ENCODE measurements at places on chromosomes 11 and 22. TPM values are rescaled to one million over a fixed set of nuclear protein-coding genes. Genes with fewer than 3 reads are reported as not detected.
A peak's percentile ranks its signal among the peaks of the same experiment; 100 is the strongest.

AIFM3 gene
- total RNA-seq, result 5.2 TPM

GGTLC3 gene
- total RNA-seq, result 6.1 TPM

DNA sequence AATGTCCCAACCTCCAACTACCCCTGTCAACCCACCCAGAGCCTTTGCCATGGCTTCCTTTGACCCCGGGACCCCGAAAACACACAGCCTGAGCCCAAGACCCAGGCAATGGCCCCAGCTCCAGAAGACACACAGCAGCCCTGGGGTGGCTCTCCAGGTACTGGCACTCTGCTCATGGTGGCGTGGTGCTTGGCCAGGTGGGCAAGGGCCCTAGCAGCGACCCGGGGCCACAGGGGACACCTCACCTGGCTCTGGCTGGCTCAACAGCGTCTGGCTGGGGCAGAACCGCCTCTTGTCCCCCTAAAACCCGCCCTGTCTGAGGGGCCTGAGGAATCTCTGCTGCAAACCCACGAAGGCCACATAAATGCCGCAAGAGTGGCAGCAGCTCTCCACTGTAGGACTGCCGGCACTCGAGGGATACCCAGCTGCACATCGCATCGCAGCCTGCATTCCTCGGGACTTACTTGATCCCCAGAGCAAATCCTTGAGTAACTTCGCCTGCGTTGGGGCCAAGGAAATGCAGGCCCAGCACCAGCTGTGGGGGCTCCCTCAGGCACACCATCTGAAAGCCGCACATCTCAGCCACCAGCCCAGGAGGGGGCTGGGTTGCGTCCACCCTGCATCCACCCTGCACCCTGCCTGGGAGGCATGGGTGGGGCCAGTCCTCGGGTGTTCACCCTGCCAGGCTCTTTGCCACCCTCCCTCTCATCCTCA lies 23.1 kb upstream of the GNB1L start:
- peak; percentile 62 for DNase-seq

DNA sequence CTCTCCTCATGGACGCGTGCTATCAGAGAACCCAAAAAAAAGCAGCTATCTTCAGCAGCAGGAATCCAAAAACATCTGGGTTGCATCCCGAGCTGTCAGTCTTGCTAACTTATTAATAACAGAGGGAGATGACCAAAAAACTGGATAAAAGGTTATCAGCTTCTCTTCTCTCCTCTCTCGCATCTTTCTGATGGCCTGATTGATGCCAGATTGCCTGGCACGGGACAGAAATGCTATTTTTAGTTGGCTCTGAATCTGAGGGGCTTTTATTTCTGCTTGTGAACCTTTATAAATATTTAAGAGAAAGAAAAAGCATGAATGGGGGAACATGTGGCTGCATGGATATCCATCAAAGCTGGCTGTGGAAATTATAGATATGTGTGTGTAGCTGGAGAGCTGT lies 230.3 kb downstream of the ETS1 start:
- DNase-seq, result no peak

DNA sequence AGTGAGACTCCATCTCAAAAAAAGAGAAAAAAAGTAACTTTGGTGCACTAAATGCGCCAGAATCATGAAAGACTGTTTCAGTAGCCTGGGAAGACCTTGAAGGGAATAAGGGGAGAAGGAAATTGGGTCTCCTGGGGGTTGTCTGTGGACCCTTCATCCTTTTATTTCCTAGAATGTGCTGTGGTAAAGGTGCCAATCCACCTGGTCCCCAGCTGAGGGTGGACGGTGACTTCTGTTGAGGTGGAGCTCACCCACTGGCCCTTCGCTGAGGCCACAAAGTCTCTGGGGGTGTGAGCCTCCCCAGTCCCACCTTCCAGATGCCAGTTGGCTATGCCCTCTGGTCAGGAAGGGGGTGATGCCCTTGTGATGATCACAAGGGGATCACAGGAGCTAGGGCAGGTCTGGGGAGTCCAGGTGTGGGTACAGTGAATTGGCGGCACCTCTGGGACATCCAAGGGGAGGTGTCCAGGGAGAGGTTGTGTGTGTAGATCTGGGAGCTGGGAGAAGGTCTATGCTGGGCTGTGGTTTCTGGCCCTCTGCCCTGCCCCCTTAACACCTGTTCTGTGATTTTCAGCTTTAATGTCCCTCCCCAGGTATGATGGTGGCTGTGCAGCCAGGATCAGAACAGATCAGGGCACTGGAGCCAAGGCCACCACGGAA lies 34.2 kb upstream of the LMO1 start:
- no peak for DNase-seq

GRCh38 chr11:64801158-64801464 lies 1.9 kb downstream of the MAP4K2 start:
- DNase-seq, result no peak

- no peak for DNase-seq
Observed at GRCh38 chr11:61860054-61860903, 31.1 kb downstream of the FADS3 start.

DNA sequence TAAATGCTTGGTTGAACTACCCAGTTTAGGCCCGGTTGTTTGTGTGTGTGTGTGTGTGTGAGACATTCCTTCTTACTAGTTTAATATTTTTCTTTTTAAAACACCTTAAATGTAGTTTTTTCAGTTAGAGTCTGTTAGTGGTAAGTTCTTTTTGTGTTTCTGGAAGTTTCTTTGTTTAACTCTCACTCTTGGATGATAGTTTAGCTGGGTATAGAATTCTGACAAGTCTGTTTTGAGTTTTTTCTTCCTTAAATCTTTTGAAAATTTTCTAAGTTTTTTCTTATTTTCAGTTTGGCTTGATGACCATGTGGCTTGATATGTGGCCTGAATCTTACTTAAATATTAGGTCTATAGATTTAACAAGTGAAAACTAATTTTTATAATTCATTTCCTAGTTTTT lies 60.1 kb downstream of the PDE3B start:
- DNase-seq, result no peak

DNA sequence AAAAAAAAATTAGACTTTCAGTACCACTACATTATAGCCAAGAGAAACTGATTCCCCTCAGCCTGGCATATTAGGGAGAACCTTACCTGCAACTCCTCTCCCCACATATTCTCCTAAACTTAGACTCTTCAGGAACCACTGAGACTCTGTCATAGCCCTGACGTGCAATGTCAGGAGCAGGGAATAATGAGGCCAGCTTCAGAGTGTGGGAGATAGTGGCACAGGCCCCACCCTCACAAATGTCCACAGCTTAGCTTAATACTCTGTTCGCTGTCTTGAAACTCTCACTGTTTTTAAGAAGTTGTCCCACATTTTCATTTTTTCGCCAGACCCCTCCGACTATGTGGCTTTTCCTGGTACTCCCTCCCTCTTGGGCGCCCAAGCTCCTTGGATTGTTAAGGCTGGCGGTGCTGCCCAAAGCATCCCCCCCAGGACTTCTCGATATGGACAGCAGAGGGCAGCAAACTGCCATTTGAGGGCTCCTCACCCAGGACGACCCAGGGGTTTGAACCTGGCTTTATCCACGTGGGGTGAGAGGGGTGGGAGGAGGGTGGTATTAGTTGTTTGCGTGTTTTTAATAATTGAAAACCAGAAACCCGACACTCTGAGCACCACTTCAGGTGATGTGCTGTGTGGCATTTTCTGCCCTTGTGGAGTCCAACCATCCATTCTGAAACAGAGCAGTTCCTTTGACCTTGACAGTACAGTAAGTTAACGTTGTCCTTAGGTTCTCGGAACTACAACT lies 45.2 kb upstream of the RASSF10 start:
- peak; percentile 56 for DNase-seq

GRCh38 chr11:13837286-13837685 lies 125.2 kb upstream of the SPON1 start:
- no peak for DNase-seq

GRCh38 chr11:44992181-44992582 lies 41.5 kb upstream of the TP53I11 start:
- DNase-seq, result no peak

DNA sequence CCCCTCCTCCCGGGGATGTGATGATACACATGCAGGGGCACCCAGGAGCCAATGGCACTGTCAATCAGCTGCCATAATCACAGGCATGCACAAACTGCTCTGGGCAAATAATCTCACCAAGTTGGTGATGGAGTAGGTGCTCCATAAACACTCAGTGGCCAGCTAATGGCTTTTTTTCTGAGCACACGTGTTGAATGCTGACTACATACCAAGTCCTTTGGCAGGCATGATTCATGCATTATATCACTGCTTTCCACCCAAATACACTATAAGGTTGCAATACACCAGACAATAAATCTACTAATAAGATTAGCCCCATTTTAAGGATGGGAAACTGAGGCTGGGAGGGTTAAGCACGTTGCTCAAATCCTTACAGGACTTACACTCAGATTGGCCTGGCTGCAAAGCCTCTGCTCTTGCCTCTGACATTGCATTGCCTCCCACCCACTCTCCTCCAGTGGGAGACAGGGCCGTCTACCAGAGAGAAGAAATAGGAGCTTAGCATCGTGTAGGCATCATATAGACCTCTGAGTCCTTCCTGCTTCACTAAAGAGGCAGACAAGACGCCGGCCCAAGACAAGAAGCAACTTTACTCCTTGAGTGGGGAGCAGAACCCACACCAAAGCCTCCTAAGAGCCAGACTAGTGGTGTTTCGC lies 32.7 kb upstream of the ACCSL start:
- DNase-seq, result no peak

DNA sequence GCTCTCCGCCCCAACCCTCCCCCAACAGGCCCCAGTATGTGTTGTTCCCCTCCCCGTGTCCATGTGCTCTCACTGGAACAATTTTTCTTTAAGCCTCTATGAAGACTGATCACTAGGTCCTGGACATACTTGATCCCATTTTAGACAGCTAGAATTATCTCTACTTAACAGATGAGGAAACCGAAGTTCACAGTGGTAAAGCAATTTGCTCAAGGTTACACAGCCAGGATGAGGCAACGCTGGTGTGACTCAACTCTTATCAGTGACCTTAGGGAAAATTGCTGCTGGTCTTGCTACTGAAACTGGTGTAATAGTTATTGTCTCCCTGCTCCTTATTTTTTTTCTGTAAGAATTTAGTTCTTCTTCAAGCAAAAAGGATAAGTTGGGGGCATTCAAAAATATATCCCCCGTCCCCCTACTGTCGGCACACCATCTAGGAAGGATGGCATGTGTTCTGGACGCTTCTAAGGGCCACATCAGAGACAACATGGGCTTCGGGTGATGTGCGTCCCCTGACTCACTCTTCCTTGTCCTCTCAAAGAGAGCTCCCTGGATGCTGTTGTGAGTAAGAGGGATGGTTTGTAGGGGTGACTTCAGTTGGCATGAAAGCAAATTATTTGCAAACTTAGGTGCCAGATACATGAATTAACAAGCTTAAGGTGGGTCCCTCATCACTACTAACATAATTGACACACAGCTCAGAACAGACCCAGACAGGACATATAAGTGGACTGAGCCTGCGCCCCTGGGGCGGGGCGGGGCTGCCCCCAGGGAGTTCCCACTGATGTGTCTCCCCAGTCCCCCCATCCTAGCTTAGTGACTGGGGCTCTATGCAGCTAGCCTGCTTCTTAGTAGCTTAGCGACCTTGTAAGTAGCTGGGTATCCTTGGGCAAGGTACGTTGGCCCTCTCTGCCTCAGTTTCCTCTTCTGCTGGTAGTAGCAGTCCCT lies 23.6 kb upstream of the ALX4 start:
- DNase-seq, result peak; percentile 69

- DNase-seq, result peak; percentile 95
Observed at GRCh38 chr22:43385770-43386641, 25.8 kb upstream of the MPPED1 start.

DNA sequence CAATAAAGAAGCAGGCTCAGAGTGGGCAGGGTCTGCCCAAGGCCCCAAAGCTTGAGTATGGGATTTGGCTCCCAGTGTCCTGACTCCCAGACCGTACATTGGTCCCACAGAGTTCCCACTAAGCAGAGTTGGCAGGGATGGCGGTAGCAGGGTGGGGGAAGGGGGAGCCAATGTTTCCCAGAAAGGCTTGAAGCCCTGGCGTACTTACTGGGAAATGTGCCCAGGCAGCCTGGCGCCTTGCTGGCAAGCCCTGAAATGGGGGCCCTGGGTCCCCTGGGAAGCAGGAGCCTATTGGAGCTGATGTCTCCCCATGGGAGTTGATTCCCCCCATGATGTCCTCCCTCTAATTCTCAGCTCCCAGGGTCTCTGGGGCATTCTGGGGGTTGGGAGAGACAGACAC lies 9.3 kb downstream of the ARHGEF17 start:
- DNase-seq, result no peak

- peak; percentile 52 for DNase-seq
Observed at GRCh38 chr11:102139081-102139498, 28.8 kb downstream of the YAP1 start.

- no peak for DNase-seq
Observed at GRCh38 chr11:71425409-71425808, 22.8 kb downstream of the DHCR7 start.

DNA sequence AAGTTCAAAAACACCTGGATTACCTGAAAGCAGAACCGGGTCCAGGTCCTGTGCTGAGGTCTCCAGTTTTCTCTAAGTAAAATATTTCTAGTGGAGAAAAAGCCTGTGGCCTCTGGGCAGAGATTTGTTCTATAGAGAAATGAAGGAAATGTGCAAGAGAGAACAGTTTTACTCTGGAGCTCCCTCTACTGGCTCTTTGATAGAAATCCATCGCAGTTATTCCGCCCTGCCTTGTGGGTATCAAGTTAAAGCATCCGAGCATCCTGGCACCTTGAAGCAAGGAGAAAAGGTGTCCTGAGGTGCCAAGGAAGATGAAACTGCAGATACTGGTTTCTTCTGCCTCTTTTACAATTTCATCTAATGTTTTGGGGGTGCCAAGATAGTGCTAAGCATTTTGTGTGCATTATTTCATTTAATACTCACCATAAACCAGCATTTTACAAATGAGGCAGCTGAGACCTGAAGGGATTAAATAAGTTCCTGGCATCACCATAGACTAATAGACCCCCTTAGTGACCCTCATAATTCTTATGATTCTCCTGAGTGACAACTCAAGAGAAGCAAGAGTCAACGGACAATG lies 113.1 kb upstream of the HSD17B12 start:
- no peak for DNase-seq

DNA sequence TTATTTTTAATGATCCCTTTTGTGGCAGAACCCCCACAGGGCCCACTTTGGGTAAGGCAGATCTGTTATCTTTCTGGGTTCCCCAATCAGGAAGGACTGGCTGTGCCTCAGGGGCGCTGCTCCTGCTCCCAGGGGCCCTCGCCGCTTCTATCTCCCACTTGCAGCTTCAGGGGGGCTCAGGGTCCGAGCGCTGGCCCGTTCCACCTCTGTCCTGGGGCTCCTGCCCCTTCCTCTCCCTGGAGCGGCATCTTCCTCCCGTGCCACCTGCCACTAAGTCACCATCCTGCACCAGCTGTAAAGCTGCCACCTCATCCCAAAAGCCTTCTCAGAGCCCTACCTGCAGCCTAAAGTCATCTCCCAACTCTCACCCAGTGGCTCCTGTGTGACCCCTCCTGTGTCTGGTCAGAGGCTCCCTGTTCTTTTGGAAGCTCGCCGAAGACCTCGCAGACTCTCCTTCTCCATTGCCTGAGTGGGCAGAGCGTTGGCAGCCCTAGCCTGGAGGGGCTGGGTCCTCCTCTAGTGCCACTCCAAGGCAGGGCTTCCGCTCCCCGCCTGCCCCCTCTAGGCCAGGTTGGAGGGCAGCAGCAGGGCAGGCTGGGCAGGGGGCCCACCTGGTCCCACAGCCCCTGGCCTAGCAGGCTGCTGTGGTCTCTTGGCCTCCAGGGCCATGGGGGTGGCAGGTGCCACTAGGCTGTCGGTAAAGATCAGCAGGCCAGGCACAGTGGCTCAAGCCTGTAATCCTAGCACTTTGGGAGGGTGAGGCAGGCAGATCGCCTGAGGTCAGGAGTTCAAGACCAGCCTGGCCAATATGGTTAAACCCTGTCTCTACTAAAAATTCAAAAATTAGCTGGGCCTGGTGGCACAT lies 106.7 kb downstream of the MORC2 start:
- DNase-seq, result no peak

GRCh38 chr11:123681030-123681429 lies 26.6 kb upstream of the SCN3B start:
- no peak for DNase-seq
